Astrocyte of the spinal cord (primary cell): ENCODE measurements at places on chromosomes 6 and 20.

- DNase-seq, result no peak
Observed at GRCh38 chr20:23410916-23411695, 10.2 kb downstream of the NAPB start.

DNA sequence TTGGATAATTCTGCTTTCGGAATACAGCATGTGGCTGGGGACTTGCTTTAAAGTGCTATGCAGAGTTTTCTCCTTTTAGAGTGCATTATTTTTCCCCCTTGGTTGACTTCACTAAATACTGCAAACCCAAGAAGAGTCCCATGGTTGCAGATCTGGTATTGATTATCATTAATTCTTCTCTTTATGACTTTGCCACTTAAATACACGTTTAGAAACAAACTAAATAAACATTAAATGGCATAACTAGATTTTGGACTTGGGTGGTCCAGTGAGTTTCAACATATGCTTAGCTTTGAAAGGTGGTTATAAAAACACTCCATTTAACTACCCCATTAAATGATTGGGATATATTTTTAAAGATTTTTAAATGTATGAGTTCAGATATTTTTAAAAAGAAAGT is 279.2 kb downstream of the SOX4 start:
- no peak for DNase-seq

DNA sequence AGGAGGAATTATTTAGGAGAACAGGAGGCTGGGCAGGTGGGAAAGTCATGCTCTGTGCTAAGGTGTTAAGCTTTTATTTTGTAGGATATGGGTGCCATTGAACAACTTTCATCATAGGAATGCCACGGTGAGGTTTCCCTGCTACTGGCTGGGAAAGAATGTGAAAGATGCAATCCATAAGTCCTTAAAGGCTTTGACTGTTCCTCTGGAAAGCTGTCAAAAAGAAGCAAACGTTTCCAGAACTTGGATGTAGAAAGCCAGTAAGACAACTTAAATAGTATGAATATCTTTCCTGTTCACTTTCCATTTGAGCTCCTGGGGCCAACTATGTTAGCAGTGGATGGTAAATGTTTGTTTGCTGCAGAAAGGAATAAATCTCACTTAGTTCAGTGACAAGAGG is 574.4 kb downstream of the RNF144B start:
- no peak for DNase-seq

- DNase-seq, result no peak
Observed at GRCh38 chr6:156910938-156911337, 133.8 kb downstream of the ARID1B start.

GRCh38 chr6:151071295-151071694 is 168.5 kb upstream of the AKAP12 start:
- DNase-seq, result peak; percentile 88
